Stimulated activated CD8-positive, alpha-beta memory T cell treated with anti-CD3 and anti-CD28 coated beads, Interleukin-7, amount 100 ng/mL, for 1 hour (primary cell): ENCODE measurements at places on chromosomes 5 and 9.
A peak's percentile ranks its signal among the peaks of the same experiment; 100 is the strongest.

DNA sequence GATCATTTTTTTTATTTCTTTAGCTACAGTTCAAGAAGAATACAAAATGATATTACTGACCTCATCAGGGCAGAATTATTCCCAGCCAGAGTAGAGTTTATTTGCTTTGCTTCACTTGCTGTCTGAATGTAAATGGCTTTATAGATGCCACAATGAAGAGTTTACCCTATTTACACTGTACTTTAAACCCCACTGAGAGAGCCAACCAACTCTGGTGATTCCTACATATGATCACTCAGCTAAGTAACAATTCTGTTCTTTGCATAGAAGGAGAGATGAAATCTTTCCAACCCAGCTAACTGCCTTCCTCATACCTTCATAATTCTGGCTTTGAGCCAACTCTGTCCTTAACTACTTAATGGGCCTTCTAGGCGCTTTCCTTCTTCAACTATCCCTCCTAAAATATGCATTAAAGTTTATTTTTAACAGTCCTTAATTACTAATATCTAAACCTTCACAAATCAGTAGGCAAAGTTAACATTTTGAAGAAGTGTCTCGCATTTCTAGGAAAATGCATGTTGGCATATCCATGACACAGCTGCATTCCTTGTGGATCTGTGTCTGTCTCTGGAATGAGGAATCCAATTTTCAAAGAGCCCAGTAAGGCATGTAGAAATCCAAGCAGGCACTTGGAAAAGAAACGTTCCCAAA lies 284.8 kb upstream of the GRAMD2B start:
- no peak for DNase-seq

- no peak for DNase-seq
These were observed 244.5 kb downstream of the NR2F1-AS1 start for GRCh38 chr5:93336330-93337110.

GRCh38 chr9:84136119-84136868 lies 155.7 kb downstream of the RMI1 start:
- no peak for DNase-seq

DNA sequence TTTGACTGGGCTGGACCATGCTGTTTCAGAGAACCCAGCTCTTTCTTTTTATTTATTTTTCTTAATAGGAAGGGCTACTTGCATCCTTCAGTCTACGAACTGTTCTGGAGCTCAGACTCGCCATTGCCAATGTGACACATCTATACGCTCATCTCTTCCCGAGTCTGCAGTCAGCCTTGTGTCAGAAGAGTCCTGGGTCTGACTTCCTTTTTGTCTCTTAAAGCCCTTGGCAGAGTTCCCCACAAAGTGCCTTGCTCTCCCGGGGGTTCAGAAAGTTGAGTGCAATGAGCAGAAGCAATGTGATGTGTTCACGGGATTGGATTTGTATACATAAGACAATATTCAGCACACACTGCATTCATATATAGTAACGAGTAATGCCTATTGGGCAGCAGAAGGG lies 140.4 kb downstream of the ATPSCKMT start:
- no peak for DNase-seq

GRCh38 chr9:136341042-136341655 lies 13.8 kb downstream of the GPSM1 start:
- DNase-seq: no peak

- no peak for DNase-seq
These were observed 60.4 kb upstream of the MOCS2 start for GRCh38 chr5:53169933-53170332.

GRCh38 chr5:61614606-61615005 lies 282.5 kb downstream of the ZSWIM6 start:
- no peak for DNase-seq

DNA sequence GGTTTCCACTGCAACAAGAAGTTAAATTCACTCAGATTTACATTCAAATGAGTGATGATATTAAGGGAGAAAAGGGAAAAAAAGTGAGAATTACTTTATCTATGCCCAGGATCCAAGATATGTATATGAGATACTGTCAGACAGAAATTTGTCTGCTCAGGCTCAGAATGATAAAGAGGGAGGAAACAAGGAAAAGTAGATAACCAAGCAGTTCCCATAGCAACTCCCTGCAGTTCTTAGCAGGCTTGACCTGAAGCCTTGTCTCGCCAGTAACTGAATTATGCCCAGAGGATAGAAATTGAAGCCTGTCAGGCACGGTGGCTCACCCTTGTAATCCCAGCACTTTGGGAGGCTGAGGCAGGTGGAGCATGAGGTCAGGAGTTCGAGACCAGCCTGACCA lies 304.4 kb downstream of the TLE1 start:
- no peak for DNase-seq

GRCh38 chr9:90038763-90039162 lies 434.0 kb downstream of the GADD45G start:
- DNase-seq: no peak

DNA sequence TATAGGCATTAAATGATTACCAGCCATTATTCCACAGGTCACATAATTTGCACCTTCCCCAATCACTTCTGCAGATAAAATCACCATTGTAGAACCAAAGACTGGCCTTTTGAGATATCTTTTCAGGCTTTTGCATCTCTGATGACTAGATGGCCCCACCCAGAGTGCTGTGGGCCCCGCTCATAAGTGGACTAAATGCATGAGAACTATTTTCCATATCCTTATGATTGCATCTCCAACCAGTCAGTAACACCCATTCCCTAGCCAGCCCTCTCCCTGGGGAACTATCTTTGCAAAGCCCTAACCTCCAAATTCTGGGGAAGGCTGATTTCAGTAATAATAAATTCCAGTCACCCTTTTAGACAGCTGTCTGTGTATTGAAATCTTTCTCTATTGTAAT lies 53.5 kb upstream of the CDH9 start:
- DNase-seq: no peak

- DNase-seq: no peak
These were observed 287.0 kb downstream of the DMRT2 start for GRCh38 chr9:1337169-1337568.

GRCh38 chr5:74576941-74577456 lies 63.5 kb downstream of the ENC1 start:
- DNase-seq: no peak

- no peak for DNase-seq
These were observed 383.3 kb upstream of the ZNF462 start for GRCh38 chr9:106479679-106480078.

DNA sequence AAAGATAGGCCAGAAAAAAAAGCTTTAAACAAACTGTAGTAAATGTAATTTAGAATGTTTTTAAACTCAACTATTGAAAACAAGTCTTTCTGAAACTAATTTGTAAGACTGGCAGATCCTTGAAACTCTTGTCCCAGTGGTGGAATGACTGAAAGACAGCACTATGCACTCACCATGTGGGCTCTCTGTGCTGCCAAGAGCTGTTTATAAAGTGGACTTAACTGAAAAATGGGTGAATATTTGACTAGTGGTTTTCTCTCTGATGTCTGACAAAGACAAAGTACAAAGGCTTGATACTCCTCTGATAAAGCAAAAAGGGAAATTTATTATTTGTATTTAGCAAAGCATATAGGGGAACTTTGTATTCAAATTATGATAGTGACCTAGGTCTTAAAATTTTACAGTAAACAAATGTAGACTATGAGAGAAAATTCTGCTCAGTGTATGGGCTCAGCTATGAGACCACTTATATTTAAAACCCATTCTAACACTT lies 635.4 kb downstream of the NR2F1-AS1 start:
- DNase-seq: no peak

DNA sequence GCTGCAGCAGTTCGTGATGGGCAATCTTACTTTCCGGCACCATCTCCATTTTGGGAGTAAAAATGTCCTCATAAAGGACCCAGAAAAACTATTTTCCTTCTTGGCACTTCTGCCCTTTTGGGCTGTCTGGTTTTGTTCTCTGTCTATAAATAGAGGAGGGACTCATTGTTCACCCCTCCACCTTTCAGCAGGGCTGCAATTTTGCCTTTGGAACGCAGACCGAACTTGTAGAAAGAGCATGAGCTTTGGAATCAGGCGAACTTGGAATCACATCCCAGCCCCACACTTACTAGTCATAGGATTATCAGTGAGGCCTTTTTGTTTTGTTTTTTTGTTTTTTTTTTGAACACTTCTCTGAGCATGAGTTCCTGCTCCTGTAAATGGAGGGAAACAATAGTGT lies 178.1 kb upstream of the IL12B start:
- no peak for DNase-seq

- DNase-seq: no peak
These were observed 11.9 kb upstream of the TBC1D9B start for GRCh38 chr5:179919487-179920060.

- DNase-seq: no peak
These were observed 12.6 kb upstream of the MUSK start for GRCh38 chr9:110655754-110656641.

DNA sequence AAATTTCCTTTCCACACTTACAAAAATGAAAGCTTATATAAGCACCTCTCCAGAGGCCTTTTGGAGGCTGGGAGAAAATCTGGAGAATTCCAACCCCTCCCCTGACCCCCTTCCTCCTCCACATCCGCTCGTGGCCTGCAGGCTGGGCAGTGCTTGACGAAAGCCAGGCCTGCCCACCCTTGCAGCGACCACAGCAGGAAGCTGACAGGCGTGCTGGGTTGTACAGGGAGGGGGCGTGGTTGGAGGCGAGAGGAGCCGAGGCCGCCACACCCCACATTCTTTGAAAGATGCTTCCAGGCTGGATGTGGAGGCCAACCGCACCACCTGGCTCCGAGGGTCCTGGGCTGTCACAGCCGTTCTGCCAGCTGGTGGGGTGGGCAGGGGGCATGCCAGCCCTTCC lies 47.8 kb upstream of the IER5L start:
- no peak for DNase-seq

- DNase-seq: no peak
These were observed 108.6 kb upstream of the RAI14 start for GRCh38 chr5:34547300-34548085.

DNA sequence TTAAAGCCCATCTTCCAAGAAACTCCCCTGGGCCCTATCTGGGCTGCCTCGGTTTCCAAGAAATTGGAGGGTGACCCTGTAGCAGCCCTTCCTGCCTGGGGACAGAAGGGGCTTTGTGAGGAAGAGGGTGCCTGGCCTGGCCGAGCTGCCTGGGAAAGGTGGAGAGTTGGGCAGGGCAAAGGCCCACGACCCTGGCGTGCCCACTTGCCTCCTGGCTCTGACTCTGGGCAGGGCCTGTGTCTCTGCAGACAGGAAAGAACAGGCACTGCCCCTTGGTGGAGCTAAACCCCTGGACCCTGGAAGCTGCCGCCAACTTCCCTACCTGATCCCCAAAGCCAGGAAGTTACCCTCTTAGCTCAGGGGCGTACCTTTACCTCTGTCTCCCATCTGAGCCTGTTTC lies 149.3 kb downstream of the RGS3 start:
- no peak for DNase-seq

- DNase-seq: peak; percentile 5
These were observed 30.4 kb upstream of the LTC4S start for GRCh38 chr5:179763215-179763945.

DNA sequence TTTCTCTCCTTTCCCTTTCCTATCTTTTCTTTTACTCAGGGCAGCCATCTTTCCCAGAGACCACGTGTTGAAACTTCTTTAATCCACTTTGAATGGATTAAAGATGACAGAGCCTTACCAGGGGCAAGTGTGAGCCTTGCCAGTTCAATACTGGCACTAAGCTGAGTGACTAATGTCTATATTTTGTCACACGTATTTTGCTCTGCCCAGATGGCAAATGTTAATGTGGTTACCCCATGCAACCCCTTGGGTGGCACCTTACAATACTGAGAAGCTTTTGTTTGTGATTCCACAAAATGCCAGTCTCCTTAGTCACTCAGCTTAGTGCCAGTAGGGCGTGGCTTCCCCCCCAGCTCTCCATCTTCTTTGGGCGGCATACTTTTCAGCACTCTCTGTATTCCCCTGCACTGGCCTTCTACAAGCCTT lies 24.8 kb downstream of the ANXA1 start:
- DNase-seq: no peak

DNA sequence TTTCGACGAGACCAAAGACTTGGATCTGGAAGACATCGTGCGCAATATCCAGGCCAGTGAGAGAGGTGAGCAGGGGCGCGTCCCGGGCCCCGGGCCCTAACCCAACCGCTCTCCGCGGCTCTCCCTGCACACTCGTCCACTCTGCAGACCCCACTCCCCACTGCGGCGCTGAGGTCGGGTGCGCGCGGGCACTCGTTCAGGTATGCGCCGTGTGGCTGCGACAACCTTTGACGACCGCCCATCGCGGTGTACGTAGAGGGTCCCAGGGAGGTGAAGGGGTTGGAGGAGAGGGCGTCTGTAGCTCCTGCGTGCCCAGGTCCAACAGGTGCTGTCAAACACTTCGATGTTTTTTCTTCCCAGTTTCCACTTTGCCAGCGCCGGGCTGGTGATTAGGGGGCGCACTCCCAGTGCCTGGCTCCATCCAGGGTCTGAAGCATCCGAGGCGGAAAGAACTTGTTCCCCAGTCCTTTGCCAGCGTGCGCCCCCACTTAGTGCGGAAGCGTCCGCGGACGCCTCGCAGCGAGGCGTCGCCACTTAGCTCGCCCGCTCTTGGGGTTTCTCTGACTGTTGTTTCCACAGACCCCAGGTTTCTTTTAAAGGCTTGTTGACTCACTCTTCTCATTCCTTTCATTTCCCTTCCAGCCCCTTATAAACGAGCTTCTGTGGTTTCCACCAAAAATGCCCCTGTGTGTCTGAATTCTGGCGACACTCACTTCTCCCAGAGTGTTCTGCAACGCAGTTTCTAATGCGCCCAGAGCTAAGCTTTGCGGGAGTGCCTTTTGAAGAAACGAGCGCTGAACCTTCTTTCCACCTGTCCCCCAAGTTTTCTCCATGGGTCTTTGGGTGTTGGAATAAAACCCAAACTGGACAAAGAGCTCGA lies 1.6 kb downstream of the NPR3 start:
- DNase-seq: no peak

DNA sequence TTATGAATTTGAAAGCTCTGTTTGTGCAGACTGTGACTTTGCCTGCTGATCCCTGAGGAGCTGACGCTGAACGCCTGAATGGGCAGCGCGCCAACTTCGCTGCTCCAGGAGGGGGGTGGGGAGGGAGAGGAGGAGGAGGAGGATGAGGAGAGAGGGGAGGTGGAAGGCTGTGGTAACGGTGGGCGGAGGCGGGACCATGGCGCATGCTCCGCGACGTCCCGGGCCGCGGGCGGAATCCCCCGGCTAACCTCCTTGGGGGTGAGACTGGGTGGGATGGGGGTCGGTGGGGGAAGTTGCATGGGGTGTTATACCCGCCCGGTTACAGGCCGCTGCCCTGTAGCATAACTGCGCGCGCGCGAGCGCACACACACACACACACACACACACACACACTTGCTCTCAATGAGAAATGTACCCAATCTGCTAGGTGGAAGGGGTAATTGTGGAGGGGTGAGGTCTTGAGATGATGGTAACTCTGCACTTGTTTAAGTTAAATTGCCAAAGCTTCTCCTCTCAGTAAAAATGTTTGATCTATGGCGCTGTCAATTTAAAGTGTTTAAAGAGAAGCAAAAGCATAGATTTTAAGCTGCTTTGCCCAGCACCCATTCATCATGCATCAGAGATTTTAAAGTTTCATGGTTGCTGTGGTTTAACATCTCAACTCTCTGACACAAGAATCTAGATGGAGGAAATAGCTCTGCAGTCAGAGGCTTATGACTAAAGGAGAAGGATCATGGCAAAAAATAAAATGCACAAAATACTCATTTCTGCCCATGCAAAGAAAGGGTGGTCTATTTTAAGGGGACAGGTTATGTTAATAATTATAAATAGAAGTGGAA lies 76.6 kb upstream of the TBCA start:
- no peak for DNase-seq
